ENCODE measurements at places on chromosomes 2 and 18.

GRCh38 chr2:169961911-169962310 is 134.7 kb downstream of the UBR3 start:
- no peak for DNase-seq

DNA sequence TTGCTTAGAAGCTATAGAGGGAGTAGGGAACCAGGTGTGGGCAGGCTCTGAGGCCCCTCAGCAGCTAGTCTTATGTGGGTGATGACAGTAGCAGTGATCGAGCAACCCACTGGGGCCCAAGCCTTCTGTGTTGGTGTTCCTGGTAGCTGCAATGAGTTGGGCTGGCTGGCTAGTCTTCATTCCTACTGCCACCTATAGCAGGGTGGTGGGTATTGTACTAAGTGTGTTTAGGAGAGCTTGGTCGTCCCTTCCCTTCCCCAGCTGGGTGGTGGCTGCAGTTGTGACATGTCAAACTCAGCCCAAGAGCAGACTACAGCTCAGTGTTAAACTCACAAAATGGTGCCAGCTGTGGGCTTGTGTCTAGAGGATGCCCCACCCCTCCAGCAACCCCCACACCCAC is 486.1 kb upstream of the UBE2E3 start:
- no peak for DNase-seq

GRCh38 chr2:69145204-69145603 is 132.2 kb downstream of the ANTXR1 start:
- DNase-seq: no peak

DNA sequence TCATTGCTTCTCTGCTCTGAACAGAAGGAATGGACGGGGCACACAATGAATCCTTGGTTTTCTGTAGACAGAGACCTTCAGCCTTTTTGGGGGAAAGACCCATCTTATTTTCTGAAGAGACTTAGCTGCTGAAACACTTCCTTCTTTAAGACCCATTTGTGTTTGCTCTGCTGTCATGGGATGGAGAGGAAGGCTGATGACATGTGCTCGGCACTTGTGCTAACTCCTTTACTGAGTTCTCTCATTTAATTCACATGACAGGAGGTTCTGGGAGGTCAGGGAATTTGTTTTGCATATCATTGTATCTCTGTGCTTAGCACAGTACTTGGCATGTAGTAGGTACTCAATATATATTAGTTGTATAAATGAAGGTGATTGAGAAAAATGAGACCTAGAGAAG is 39.0 kb downstream of the OXER1 start:
- DNase-seq: no peak

DNA sequence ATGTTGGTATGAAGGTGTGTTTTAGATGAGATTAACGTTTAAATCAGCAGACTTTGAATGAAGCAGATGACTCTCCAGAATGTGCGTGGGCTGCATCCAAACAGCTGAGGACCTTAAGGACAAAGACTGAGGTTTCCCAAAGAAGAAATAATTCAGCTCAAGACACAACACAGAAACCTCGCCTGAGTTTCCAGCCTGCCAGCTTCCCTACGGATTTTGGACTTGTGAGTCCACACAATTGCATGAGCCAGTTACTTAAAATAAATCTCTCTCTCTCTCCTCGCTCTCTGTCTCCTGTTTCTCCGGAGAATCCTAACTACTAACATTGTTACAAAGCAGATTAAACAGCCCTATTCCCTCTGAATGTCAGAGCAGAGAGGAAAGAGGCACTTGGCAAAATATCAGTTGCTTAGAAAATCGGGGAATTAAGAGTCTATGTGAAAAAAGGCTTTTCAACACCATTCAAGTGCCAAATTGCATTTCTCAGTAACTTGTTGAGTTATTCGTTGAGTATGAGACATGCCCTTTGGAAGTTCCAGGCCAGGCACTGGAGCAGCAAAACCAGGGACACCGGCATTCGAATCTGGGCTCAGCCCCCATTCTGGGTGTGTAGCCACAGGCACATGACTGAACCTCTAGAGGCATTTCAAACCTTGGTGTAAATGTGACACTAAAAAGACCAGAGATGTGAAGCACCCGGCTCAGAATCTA is 174.6 kb upstream of the PID1 start:
- DNase-seq: no peak

DNA sequence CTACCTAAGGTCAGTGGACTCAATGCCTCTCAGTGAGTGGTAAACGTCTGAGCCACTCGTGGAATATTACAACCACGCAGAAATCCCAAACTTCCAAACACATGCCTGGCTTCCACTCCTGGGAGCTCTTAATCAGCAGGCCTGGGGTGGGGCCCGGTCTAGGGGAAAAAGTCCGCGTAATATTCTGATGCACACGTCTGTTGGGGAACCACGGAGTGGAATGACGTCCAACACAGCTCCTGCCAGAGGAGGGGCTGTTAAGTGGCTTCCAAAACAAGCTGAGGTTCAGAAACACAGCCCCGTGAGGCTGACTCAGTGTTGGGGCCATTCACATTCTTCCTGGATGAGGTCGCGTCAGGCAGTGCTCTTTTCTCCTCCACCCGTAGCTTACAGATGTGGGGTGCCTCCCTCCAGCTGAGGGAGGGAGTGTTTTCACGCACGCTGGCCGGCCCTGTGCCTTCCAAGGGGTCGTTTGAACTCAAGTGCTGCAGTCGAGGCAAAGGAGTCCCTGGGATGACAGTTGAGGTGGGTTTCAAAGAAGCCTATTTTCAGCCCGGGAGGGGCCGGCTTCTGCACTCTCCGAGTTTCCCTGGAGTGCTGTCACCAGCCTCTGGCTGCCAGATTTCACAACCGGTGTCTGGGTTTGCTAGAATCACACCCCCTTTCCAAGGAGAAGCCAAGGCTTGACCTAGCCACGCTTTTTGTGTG is 73.1 kb downstream of the ACKR3 start:
- no peak for DNase-seq

DNA sequence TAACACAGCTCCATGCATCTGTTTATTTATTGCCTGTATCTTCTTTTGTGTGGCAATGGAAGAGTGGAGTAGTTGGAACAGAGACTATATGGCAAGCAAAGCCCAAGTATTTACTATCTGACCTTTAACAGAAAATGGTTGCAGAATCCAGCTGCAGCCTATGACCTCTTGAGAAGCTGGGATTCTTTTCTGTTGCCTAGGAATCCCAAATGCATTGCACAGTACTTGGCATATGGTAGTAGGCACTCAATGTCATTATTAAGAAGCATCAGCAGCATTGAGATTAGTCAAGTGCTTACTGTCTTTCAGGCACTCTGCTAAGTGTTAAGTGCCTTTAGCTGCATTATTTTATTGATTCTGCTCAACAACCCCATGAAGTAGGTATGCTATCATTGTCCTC is 331.6 kb downstream of the CCDC85A start:
- no peak for DNase-seq

GRCh38 chr2:10347562-10347948 is 44.9 kb downstream of the HPCAL1 start:
- DNase-seq: no peak

GRCh38 chr2:20487392-20488174 is 40.7 kb downstream of the RHOB start:
- DNase-seq: no peak

DNA sequence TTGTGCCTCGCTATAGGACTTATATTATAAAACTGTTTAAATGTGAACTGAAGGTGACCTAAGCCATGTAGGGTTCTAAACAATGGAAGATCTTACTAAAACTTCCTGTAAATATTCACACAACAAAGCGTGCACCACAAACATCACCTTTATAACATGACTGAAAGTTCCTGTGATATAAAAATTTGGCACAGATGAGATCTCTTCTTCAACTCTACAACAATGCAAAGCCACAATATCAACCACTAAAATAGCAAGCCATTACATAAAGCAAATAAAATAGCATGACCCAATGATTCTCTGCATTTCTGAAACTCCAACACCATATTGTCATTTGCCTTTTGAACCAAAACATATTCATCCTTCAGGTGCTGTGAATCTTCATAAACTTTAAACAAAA is 3.5 kb downstream of the YES1 start:
- no peak for DNase-seq

- DNase-seq: no peak
Observed at GRCh38 chr2:9010866-9011265, 7.4 kb upstream of the MBOAT2 start.

DNA sequence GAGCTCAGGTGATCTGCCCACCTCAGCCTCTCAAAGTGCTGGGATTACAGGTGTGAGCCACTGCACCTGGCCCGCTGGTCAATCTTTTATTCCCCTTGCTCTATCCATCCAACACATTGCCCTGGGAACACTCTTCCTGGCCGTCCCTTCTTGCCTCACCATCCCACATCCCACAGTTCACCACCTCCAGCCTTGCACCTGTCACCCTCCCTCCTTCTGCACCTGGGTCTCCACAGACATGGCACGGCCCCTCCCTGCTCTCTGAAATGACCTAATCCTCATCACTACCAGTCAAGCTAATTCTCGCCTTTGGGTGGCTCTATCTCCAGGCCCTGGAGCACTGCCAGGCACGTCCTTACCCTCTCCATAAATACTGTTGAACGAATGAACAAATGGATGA is 116.9 kb upstream of the TEX51 start:
- no peak for DNase-seq

GRCh38 chr2:82124629-82125028 is 1820.1 kb upstream of the LRRTM1 start:
- no peak for DNase-seq

DNA sequence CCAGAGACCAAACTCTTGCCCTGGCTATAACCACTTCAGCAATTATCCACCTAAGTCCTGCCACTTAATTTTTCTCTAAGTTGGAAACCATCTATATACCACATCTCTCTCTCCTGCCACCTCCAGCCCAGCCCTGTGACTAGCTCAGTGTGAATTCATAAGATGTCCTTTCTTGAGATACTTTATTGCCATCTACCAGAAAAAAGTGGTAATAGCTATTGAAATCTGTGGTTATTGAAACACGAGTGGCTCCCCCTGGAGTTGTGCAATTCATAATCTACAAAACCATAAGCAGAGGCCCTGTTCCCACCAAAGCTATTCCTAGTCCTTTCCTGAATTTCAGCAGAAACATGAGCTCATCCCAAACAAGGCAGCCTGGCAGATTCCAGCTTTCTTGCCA is 324.0 kb downstream of the TXNL1 start:
- DNase-seq: no peak

DNA sequence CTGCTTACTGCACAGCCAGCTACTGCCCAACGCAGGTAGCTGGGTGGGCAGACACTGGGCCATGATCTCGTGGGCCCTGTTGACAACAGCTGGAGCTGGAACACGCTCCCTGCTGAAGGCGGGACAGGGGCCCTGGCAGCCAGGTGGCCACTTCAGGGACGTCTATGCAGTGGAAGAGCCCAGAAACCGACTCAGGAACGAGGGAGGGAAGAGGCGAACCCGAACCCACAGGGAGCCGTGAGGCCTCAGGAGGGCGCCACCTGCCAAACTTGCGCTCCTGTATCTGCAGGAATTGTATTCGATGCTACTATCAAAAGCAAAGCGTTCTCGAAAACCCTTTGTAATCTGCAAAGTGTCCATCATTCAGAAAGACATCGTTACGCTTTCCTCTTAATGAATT is 198.4 kb downstream of the EIPR1 start:
- DNase-seq: no peak

- no peak for DNase-seq
Observed at GRCh38 chr2:111984213-111984604, 70.9 kb upstream of the TMEM87B start.

DNA sequence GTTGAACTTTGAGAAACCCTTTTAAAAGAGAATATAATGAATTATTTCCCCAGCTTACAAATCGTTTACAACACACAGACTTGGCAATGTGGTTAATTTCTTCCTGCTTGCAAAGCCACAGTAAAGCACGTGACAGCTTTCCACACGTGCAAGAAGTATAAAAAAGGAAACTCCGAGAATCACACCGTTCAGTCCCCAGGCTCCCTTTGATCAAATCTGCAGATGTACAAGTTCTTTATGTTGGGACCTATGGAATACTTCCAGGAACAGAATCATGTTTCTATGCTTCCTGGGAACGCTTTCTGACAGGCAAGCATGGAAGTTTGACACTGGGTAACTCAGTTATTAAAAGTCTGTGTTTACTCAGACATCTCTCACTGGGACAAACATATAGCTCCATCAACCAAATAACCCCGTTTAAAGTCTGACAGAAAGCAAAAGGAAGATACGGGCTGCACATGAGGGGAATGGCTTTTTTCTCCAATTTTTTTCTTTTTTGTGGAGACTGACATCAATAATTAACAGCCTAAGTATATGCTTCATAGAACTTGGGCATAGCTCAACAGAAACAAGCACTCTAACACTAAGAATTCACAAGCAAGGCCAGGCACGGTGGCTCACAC is 134.8 kb downstream of the EIPR1 start:
- DNase-seq: no peak

GRCh38 chr2:60976875-60977561 is 40.5 kb upstream of the PEX13 start:
- no peak for DNase-seq

GRCh38 chr2:62485761-62486438 is 20.1 kb downstream of the TMEM17 start:
- DNase-seq: no peak

- DNase-seq: no peak
Observed at GRCh38 chr18:48904091-48904490, 46.7 kb downstream of the SMAD7 start.

DNA sequence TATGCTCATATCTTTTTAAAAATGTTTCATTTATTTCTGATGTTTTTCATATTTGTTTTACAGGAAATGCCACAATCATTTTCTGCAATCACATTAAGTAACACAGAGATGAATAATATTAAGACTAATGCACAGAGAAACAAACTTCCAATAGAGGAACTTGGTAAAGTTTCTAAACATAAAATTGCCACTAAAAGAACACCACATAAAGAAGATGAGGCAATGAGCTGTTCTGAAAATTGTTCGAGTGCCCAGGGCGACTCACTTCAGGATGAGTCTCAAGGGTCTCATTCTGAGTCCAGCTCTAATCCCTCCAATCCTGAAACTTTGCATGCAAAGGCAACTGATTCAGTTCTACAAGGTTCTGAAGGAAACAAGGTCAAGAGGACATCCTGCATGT is 70.4 kb downstream of the APLF start:
- DNase-seq: no peak

DNA sequence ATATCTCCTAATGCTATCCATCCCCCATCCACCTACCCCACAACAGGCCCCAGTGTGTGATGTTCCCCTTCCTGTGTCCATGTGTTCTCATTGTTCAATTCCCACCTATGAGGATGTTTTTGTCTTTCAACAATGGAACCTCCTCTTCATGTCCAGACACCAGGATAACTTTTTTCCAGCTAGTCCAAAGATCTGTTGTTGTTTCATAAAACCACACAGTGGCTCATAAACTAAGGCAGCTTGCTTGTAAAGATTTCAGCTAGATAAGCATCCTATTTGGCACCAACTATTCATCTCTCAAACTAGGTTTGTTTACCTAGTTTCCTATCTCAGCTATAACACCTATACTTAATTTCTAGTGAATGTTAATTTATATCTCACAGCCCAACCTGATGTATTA is 937.7 kb downstream of the TRIB2 start:
- DNase-seq: no peak

GRCh38 chr2:126655500-126656430 is at the start of gene GYPC:
Gene GYPC, plus strand, starts transcription at chr2:126656158. Its CDS starts 106 bp downstream, at chr2:126656264.
- peak; percentile 72 for DNase-seq

- DNase-seq: no peak
Observed at GRCh38 chr2:10137053-10137843, 14.7 kb downstream of the RRM2 start.

GRCh38 chr2:210965472-210965871 is 409.1 kb downstream of the CPS1 start:
- DNase-seq: no peak

Measured in activated naive CD8-positive, alpha-beta T cell treated with anti-CD3 and anti-CD28 coated beads, Interleukin-2, amount 10 ng/mL, durations not matched to agents 7 days and 5 days (primary cell).